ENCODE measurements at places on chromosomes 3 and 15.

DNA sequence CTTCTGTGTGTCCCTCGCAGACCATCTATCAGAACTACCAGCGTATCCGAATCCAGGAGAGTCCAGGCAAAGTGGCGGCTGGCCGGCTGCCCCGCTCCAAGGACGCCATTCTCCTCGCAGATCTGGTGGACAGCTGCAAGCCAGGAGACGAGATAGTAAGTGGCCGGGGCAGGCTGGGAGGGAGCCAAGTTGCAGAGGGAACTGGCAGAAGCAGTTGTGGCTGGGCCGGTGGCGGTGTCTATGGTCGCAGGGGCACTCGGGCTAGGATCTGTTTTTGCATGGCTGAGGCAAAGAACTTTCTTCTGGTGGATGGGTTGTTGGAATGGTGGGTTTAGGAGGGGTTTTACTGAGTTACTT is 10.1 kb downstream of the MCM2 start:
- DNase-seq, result no peak

DNA sequence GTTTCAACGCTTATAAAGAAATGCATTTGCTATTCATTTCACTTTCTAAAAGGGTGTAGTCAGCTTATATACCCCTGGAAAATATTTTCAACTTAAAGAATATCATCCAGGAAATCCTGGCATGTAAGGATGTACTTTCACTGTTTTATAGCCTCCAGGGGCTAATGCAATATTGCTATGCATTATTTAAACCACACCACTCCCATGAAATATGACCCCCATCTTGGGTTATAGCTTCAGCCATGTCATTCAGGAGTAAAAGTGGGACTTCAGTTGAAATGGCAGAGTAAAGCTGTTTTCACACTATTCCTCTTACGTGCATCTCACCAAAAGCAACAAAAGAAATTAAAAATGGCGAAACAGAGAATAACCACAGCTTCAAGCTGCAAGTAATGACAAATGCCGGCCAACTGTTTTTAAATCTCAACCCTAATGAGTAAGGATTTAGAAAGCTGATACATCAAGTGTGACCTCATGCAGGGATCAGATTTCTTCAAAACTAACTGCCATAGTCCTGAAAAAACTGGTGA is 84.5 kb downstream of the COL6A6 start:
- DNase-seq, result peak; percentile 13

DNA sequence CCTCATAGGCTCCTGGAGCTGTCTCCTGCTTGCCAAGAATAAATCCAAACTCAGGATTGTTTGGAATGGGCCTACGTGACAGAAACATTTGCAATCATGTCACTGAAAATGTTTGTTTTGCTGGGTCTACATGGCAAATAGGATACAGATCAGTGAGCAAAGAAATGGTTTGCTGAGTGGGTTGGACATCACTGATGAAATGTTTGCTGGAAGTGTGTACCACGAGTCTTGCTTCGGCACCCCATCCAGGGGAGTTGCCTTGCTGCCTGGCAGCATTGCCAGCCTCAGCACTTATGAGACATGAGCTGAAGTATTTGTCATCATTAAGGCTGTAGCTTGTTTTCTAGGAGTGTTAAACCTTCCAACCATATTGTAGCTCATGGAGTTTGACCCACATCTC is 213.3 kb upstream of the CFAP20DC start:
- no peak for DNase-seq

GRCh38 chr3:24410860-24411259 is 83.8 kb downstream of the THRB start:
- no peak for DNase-seq

- DNase-seq, result peak; percentile 64
Observed at GRCh38 chr3:82038556-82038955, 277.1 kb upstream of the GBE1 start.

DNA sequence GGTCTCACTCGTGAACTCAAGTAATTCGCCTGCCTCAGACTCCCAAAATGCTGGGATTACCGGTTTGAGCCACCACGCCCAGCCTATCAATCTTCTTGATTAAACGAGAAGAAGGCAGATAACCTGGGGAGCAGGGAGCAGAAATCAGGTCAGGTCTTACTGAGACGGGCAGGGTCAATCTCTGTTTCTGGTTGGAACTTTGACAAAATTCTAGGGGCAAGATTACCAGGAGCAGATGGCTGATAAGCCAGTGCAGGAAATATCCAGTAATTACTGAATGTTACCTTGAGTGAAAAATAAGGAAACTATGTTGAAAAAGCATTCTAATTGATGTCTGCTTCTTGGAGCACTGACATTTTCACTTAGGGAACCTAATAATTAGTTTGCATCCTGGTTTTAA is 24.4 kb upstream of the GOLM2 start:
- DNase-seq, result no peak

- DNase-seq, result no peak
Observed at GRCh38 chr15:45402955-45403877, 24.9 kb upstream of the GATM start.

GRCh38 chr15:50418041-50418583 is 6.1 kb upstream of the USP8 start:
- no peak for DNase-seq

DNA sequence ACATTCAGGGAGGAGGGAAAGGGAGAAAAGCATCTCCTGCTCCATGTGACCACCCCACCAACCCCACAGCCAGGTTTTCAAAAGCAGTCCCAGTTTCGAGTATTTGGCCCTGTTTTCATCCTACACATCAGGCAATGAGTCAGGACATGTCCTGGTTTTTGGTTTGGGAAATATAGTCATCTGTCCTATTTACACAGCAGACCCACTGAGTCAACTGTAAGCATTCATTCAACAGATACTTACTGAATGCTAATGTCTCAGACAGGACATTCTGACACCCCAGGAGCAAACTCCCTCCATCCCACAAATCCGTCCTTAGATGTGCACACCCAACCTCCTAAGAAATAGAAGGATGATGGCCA is 32.9 kb downstream of the IGDCC3 start:
- no peak for DNase-seq

GRCh38 chr15:38695249-38696108 is 130.9 kb upstream of the RASGRP1 start:
- no peak for DNase-seq

DNA sequence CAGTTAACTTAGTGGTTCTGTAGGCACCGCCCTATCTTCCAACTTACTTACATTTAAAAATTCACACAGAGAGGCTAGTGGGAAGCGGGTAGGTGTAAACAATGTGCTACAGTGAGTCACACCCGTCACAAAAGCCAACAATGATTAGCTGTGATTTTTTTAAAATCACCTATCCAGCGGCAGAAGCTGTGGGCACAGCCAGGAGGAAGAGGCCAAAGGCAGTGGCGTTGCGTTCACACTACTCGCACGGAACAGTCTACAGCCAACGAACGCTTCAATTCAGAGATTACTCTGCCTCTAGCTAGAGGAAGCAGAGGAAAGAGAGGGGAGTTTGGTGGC is 2.5 kb upstream of the NLGN1 start:
- no peak for DNase-seq

DNA sequence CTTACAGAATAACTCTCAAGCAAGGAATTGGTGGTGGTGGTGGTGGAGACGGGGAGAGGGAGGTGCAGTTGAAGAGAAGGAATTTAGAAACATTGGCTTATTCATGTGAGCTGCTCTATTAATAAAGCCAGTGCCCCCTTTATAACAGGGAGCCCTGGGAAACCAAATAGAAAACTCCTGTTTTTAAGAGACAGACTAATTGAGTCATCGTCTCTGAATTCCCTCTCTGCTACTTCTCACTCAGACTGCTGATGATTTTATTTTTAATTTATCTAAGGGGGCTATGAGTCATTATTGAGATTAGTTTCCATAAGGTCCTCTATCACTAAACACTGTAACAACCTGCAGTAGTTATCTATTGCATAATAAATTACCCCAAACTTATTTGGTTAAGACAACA is 145.9 kb upstream of the GALNT15 start:
- DNase-seq, result peak; percentile 59

DNA sequence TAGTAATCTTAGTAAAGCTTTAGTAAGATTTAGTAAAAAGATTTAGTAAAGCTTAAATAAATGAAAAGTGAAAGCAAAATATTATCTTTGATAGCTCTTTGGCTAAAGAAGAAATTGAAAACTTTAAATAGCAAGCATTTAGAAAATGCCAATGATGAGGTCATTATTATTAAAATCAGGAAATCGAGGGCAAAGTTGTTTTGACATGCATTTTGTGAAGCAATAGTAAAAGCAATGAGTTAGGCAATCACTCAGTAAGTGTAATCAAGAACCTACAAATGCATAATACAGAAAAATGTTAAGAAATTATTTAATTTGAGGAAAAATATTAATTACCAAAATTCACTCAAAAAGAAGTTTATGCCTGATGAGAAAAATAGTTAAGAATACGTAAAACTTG is 280.3 kb upstream of the MME start:
- DNase-seq, result no peak

GRCh38 chr15:65949011-65949410 is 79.7 kb downstream of the RAB11A start:
- DNase-seq, result no peak

DNA sequence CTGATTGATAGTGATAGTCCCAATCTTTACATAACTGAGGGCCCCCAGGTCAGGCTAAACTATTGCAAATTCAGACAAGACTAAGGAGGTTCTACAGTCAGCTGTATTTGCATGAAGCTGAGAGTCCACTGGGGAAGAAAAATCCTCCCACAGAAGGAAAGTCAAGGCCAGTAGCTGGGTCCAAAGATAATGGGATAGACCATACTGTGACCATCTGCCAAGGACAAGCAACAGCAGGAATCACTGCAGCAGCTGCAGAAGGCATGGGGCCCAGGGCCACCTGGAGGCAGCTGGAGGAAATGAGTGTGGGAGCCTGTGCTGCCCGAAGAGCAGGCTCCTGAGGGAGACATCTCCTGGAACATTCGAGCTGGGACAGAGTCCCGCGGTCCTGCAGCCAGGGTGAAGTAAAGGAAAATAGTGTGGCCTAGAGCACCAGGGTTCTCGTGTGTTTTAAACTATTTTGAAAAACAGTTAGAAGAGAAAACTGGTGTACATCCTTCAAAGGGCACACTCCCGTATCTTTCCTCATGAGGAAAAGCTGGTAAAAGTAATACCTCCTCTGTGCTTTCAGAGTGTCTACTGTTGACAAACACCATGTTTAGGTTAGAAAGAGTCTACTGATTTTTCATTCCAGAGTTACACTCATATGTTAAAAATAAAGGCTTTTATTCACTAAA is 13.2 kb upstream of the TMEM212 start:
- DNase-seq, result no peak

GRCh38 chr3:110711851-110712516 is 359.6 kb upstream of the NECTIN3 start:
- no peak for DNase-seq
